Cardiac atrium fibroblast (primary cell): ENCODE measurements at places on chromosomes 12 and 14. TPM values are rescaled to one million over a fixed set of nuclear protein-coding genes. Genes with fewer than 3 reads are reported as not detected.

The TAS2R43 gene
- total RNA-seq: not detected in 2 replicates

The SRRM4 gene
- total RNA-seq: not detected in 2 replicates

The RNASE7 gene
- not detected in 2 replicates for total RNA-seq

The ALX1 gene
- total RNA-seq: not detected in 2 replicates

The SIX6 gene
- total RNA-seq: not detected in 2 replicates

The GARIN6 gene
- total RNA-seq: not detected in 2 replicates

The ZC2HC1C gene
- not detected in 2 replicates for total RNA-seq

The NOXRED1 gene
- not detected in 2 replicates for total RNA-seq

The KITLG gene
- 15.2 and 19.8 TPM in 2 replicates for total RNA-seq

The MANSC4 gene
- not detected in 2 replicates for total RNA-seq

The SLC17A8 gene
- total RNA-seq: not detected in 2 replicates

The MIP gene
- not detected in 2 replicates for total RNA-seq

The TAS2R20 gene
- total RNA-seq: 0.18 and 0.32 TPM in 2 replicates

The CLEC2D gene
- 0.36 and 0.97 TPM in 2 replicates for total RNA-seq

The PDE3A gene
- total RNA-seq: 22.9 and 28.0 TPM in 2 replicates

The APOF gene
- total RNA-seq: not detected in 2 replicates

The PZP gene
- total RNA-seq: not detected in 2 replicates

The REP15 gene
- total RNA-seq: 0.54 and 0.65 TPM in 2 replicates
